Ovary (tissue), 10 donors: ENCODE measurements at places on chromosomes 7 and 10. TPM values are rescaled to one million over a fixed set of nuclear protein-coding genes. Genes with fewer than 3 reads are reported as not detected.
A peak's percentile ranks its signal among the peaks of the same experiment; 100 is the strongest.

GRCh38 chr7:111392294-111392693 lies 170.0 kb downstream of the IMMP2L start:
- no peak overlapping the region for H3K4me3 ChIP-seq
- peaks cover 11% of the 10 kb centered on the region for H3K4me1 ChIP-seq
- H3K36me3 ChIP-seq: no peaks in the 10 kb centered on the region
- no peak for DNase-seq

GRCh38 chr10:24561453-24561852 lies 162.2 kb downstream of the ARHGAP21 start:
- no peaks in the 10 kb centered on the region for H3K4me1 ChIP-seq
- H3K36me3 ChIP-seq: no peaks in the 10 kb centered on the region
- no peaks in the 10 kb centered on the region for H3K27me3 ChIP-seq

DNA sequence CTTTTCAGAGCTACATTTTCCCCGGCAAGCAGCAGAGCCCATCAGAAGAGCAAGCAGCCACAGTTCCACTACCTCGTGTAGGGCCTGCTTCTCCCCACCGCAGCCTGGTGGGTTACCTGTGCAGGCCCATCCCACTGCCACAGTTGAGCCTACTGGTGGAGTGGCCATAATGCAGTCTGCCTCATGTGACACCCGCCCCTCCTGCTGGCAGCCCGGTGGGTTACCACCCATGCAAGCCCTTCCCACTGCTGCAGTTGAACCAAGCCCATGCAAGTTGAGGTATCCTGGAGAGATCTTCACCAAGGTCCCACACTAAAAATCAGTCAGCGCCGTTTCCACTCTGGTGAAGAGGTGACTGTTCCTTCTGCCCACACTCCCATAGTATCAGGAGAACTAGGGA lies 32.1 kb upstream of the CNNM1 start:
- H3K36me3 ChIP-seq: no peaks in the 10 kb centered on the region
- no peaks in the 10 kb centered on the region for H3K27me3 ChIP-seq
- H3K27ac ChIP-seq: no peak overlapping the region
- no peak overlapping the region for H3K4me3 ChIP-seq
- DNase-seq: no peak

DNA sequence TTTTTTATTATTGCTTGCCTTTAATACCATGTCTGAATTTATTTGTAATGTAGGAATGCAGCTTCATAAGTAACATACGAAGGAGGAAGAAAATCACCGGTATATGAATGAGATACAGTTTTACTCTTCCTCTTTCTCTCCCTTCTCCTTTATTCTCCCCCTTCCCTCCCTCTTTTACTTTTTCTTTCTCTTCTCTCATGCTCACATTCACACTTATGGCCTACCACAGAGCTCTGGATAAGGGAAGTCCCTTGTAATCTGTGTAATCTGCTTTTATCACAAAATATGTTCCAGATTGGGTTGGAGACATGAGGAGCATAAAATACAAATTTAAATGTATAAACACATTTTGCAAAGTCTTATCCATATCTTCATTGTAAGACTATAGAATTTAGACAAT lies 59.4 kb downstream of the MDFIC start:
- no peak overlapping the region for H3K27ac ChIP-seq
- no peaks in the 10 kb centered on the region for H3K4me1 ChIP-seq
- H3K4me3 ChIP-seq: no peak overlapping the region

- no peaks in the 10 kb centered on the region for H3K27me3 ChIP-seq
- H3K4me3 ChIP-seq: no peak overlapping the region
- no peaks in the 10 kb centered on the region for H3K4me1 ChIP-seq
- no peak for DNase-seq
- no peak overlapping the region for H3K27ac ChIP-seq
- no peaks in the 10 kb centered on the region for H3K36me3 ChIP-seq
Observed at GRCh38 chr7:157785486-157786186, 448.8 kb downstream of the DNAJB6 start.

GRCh38 chr7:100007887-100008286 lies 7.5 kb upstream of the ZKSCAN1 start:
- no peak overlapping the region for H3K27ac ChIP-seq
- H3K36me3 ChIP-seq: no peaks in the 10 kb centered on the region
- H3K27me3 ChIP-seq: no peaks in the 10 kb centered on the region
- no peaks in the 10 kb centered on the region for H3K4me1 ChIP-seq

- no peak overlapping the region for H3K4me3 ChIP-seq
- no peaks in the 10 kb centered on the region for H3K36me3 ChIP-seq
- no peak overlapping the region for H3K27ac ChIP-seq
- no peak for DNase-seq
- H3K27me3 ChIP-seq: no peaks in the 10 kb centered on the region
- H3K4me1 ChIP-seq: peaks cover 6% of the 10 kb centered on the region
Observed at GRCh38 chr10:672203-672602, 17.3 kb downstream of the DIP2C start.

- H3K4me3 ChIP-seq: no peak overlapping the region
- H3K27ac ChIP-seq: no peak overlapping the region
- H3K4me1 ChIP-seq: no peaks in the 10 kb centered on the region
Observed at GRCh38 chr7:50474382-50475160, 24.4 kb upstream of the FIGNL1 start.

GRCh38 chr7:151757274-151757673 lies 119.6 kb downstream of the PRKAG2 start:
- H3K4me1 ChIP-seq: peaks cover 36% of the 10 kb centered on the region
- no peak for DNase-seq
- no peaks in the 10 kb centered on the region for H3K27me3 ChIP-seq
- no peaks in the 10 kb centered on the region for H3K36me3 ChIP-seq
- H3K27ac ChIP-seq: peak overlapping the region; percentile 24
- no peak overlapping the region for H3K4me3 ChIP-seq

- H3K4me1 ChIP-seq: no peaks in the 10 kb centered on the region
- no peaks in the 10 kb centered on the region for H3K36me3 ChIP-seq
- H3K4me3 ChIP-seq: no peak overlapping the region
- no peak overlapping the region for H3K27ac ChIP-seq
Observed at GRCh38 chr7:102248456-102249395, 37.9 kb upstream of the SH2B2 start.

DNA sequence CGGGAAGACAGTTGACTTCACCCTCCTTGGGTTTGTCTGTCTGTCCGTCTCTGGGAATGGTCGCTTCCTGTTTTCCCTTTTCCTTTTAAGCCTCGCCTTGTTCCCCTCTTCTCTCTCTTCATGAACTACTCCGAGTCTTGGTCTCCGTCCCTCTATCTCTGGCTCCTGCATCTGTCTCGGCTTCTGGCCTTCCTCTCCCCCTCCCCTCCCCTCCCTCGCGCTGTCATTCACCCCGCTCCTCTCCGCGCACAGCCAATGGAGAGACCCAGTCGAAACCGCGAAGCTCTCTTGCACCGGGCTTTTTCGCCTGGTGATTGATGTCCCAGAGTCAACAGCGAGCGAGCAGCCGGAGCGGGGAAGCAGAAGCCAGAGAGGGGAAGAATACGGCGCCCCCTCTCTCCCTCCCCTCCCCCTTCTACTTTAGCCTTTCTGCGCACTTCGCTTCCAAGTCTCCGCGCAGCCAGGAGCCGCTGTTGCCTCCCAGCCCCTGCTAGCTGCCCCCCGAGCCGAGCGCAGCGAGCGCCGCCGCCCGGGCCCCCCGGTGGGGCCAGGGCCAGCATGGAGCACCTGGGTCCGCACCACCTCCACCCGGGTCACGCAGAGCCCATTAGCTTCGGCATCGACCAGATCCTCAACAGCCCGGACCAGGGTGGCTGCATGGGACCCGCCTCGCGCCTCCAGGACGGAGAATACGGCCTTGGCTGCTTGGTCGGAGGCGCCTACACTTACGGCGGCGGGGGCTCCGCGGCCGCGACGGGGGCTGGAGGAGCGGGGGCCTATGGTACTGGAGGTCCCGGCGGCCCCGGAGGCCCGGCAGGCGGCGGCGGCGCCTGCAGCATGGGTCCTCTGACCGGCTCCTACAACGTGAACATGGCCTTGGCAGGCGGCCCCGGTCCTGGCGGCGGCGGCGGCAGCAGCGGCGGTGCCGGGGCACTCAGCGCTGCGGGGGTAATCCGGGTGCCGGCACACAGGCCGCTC lies at the start of gene TLX1:
TLX1 (plus strand) TSS at position 317 of the 978 bp plus-strand sequence; CDS start at position 559, 242 bp downstream.
- no peaks in the 10 kb centered on the region for H3K27me3 ChIP-seq
- no peak within 1 kb of the TSS for H3K4me3 ChIP-seq
- H3K36me3 ChIP-seq: no peaks in the 10 kb centered on the region
- H3K27ac ChIP-seq: no peak within 1 kb of the TSS

GRCh38 chr10:26216585-26217395 lies at the start of gene GAD2:
TSS of gene GAD2 (plus strand) at chr10:26216774. CDS start at chr10:26216810, 36 bp downstream.
- H3K4me1 ChIP-seq: no peaks in the 10 kb centered on the region
- no peaks in the 10 kb centered on the region for H3K27me3 ChIP-seq
- no peaks in the 10 kb centered on the region for H3K36me3 ChIP-seq

DNA sequence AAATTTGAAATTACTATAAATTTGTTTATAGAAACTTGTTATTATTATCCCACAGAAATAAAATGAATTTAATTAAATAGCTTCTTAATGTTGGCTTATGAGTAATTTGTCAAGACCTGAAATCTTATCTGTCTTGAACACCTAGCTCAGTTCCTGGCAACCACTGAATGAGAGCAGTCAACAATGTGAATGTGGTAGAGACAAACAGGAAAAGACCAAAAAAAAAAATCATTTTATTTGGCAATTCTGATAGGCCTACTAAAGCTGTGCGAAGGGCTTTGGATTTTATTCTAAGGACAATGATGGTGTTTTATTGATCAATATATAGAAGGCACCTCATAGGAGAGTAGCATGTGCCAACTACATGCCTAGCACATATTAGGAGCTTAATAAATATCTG lies 127.8 kb upstream of the RSU1 start:
- H3K36me3 ChIP-seq: no peaks in the 10 kb centered on the region
- H3K4me3 ChIP-seq: no peak overlapping the region
- peaks cover 1% of the 10 kb centered on the region for H3K4me1 ChIP-seq
- no peaks in the 10 kb centered on the region for H3K27me3 ChIP-seq

DNA sequence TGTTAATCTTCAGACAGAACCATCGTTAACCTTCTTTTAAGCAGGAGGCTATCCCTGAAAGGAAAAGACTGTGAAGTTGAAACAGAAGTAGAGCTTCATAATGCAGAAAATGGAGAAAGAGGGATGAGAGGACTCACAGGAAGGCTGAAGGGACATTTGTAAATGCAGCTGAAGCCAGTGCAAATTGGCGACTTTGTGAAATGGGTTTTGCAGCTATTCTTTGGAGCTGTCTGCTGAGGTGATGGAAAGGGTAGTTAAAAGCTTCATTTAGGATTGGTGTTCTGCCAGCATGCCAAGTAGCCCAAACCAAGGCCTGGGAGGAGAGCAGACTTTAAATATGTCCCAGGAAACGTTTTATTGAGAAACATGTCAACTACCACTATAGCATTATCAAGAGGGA lies 122.7 kb downstream of the INSYN2A start:
- H3K4me1 ChIP-seq: no peaks in the 10 kb centered on the region
- no peaks in the 10 kb centered on the region for H3K36me3 ChIP-seq
- no peaks in the 10 kb centered on the region for H3K27me3 ChIP-seq
- no peak overlapping the region for H3K27ac ChIP-seq
- H3K4me3 ChIP-seq: no peak overlapping the region

DNA sequence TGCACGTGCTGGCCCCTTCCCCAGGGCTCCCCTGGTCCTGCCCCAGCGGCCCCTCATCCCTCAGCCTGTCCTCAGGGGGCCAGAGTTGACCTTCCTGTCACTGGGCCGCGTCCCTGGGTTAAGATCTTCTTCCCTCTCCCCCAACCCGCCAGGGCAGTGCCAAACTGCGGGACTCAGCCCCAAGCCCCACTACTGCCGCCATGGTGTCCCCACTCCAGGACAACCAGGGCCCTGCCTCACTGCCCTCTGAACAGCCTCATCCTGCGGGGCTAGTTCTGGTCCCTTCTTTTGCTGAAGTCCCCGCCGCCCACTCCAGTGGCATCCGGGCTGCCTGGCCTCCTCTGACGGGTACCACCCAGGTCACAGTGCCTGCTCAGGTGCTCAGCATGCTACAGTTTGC lies 37.5 kb downstream of the UNCX start:
- no peaks in the 10 kb centered on the region for H3K36me3 ChIP-seq
- no peak for DNase-seq
- no peak overlapping the region for H3K27ac ChIP-seq
- no peaks in the 10 kb centered on the region for H3K4me1 ChIP-seq
- H3K27me3 ChIP-seq: no peaks in the 10 kb centered on the region

DNA sequence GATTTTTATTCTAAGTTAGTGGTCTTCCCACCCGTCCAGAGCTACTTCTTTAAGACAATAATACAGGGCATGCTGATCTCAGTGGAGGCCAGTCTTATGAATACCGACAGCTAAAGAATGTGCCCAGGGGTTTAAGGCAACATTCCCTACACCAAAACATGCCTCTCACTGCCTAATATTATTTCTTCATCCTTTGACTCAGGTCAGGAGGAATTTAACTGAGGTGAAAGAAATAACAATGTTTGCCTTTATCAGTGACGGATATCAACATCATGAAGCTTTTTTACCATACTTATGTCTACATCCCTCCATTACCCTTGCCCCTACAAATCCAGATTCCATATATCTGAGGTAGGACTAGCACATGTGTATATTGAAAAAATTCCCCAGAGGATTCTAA lies 33.3 kb upstream of the TES start:
- H3K4me1 ChIP-seq: no peaks in the 10 kb centered on the region
- no peak overlapping the region for H3K4me3 ChIP-seq
- no peaks in the 10 kb centered on the region for H3K27me3 ChIP-seq
- no peak for DNase-seq

- no peaks in the 10 kb centered on the region for H3K27me3 ChIP-seq
- H3K4me1 ChIP-seq: no peaks in the 10 kb centered on the region
- H3K4me3 ChIP-seq: no peak overlapping the region
- DNase-seq: no peak
- H3K27ac ChIP-seq: no peak overlapping the region
- H3K36me3 ChIP-seq: no peaks in the 10 kb centered on the region
Observed at GRCh38 chr10:122281018-122281626, 10.0 kb downstream of the BTBD16 start.

- DNase-seq: no peak
- H3K36me3 ChIP-seq: no peaks in the 10 kb centered on the region
- H3K4me1 ChIP-seq: no peaks in the 10 kb centered on the region
- H3K27ac ChIP-seq: no peak overlapping the region
Observed at GRCh38 chr7:65812281-65812680, 60.6 kb upstream of the VKORC1L1 start.

The OR2A5 gene
- not detected for total RNA-seq

The TFPI2 gene
- 31.3 TPM for total RNA-seq

The TMEM130 gene
- total RNA-seq: 0.73 TPM

The SUN3 gene
- total RNA-seq: not detected

The GPR85 gene
- 0.42 TPM for total RNA-seq

The HMX2 gene
- not detected for total RNA-seq

The CCDC172 gene
- total RNA-seq: not detected

The RPP38 gene
- 16.5 TPM for total RNA-seq

The SFTPD gene
- total RNA-seq: 0.32 TPM

The CTTNBP2 gene
- total RNA-seq: 15.2 TPM

The TMEM72 gene
- not detected for total RNA-seq
